ENCODE measurements at places on chromosomes 12 and 14. TPM values are rescaled to one million over a fixed set of nuclear protein-coding genes. Genes with fewer than 3 reads are reported as not detected.

The FITM1 gene
- not detected for total RNA-seq

DNA sequence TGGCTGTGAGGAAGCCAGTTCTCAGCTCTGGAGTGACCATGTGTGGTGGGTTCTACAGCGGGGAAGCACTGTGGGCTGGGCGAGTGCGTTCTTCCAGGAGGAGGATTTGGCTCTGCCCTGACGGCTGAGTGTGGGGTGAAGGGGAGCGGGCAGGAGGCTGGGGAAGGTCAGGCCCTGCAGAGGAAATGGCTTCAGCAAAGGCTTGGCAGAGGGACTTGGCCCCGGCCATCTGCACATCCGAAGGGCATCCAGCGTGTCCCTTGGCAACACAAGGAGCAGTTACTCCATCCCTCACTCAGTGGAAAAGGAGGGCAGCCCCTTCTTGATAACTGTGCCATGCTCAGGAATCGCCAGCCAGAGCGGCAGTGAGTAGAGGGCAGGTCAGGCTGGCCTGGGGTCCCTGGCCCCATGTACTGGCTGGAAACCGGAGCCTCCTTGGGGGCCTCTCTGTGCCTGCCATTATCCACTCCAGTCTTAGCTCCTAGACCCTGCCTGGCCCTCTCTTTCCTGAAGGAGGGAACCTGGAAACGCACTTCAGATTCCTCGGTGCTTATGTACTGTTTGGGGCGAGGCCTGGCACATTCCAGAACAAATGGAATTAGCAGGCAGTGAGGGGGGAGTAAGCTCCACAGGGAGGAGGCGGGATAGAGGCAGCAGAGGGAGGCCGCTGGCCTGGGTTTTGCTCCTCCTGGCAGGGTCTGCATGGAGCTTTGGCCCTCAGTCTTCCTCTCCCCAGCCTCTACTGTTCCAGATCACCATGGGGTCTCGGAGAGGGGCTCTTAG, 133.6 kb upstream of the NCOR2 start:
- DNase-seq: no peak

DNA sequence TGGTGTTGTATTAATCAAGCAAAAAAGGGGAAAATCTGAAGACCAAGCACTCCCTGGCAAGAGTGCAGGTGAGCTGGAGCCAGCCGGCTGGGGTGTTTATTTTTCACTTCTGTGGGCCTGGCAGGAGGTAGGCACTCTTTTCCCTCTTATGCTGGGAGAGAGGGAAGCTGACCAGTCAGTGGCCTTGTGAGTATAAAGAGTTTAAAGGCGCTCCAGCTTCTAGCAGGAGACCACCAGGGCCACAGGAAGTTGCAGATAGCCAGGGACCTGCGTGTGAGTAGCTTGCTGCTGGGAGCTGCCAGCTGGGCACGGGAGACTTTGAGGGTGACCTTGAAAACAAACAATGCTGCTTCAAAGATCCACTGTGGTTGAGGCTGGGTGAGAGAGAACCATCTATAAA, 217.4 kb upstream of the PWP1 start:
- DNase-seq: no peak

DNA sequence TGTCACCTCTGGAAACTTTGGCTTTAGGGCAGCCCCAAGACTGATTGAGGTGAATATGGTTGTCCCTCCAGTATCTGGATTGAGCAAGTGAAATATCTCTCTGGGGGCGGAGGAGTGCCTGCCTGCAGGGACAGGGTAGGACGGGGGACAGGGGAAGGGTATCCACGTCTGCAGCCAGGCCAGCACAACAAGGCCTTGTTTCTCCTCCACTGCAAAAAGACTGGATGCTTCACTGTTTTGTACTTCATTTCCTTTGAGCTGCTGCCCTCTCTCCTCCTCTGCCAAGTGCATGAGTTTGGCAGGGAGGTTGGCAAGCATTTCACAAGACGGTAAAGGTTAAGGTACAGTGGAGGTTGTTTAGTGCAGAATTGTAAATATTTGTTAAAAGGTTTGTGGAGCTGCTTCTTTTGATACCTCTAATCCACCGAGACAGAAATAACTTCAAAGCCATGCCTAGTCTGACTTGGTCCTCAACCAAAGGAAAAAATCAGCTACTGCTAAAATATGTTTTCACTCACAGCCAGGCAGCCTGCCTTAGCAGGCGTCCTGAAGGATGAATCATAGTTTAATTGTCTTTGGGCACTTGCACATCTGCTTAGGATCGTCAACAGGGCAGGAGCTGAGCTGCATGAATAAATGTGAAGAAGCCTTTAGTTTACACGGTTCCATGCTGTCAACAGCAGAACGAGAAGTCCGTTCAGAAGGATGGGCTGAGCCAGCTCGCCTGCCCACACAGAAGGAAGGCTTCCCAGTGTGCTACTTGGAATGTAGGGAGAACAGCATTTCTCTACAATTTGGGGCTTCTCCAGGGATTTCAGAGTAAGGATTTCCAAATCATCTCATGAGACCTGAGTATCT, 269.7 kb downstream of the TTC6 start:
- peak; percentile 74 for DNase-seq

GRCh38 chr14:68787092-68787992, 5.5 kb downstream of the ZFP36L1 start:
- peak; percentile 85 for DNase-seq

DNA sequence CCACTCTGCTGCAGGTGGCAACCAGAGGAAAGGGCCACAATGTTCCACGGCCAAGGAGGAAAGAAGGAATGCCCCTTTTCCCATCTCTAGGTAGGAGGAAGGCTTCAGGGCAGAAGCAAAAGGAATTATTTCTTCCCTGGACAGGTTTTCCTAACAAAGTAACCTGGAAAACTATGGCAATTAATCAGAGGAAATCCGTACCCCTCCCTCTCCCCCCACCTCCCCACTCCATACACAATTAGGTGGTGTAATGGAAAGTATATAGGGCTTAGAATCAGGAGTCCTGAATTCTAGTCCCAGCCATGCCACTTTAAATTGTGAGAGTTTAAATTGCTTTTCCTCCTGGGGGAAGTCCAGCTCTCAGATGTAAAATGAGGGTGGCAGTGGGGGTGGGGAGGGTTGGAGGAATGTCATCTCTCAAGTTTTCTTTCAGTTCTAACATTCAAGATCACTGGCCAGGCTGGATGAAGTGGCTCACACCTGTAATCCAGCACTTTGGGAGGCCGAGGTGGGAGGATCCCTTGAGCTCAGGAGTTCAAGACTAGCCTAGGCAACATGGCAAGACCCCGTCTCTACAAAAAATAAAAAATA, 1.7 kb downstream of the DHH start:
- DNase-seq: no peak

The HSPA2 gene
- 117 TPM for total RNA-seq

DNA sequence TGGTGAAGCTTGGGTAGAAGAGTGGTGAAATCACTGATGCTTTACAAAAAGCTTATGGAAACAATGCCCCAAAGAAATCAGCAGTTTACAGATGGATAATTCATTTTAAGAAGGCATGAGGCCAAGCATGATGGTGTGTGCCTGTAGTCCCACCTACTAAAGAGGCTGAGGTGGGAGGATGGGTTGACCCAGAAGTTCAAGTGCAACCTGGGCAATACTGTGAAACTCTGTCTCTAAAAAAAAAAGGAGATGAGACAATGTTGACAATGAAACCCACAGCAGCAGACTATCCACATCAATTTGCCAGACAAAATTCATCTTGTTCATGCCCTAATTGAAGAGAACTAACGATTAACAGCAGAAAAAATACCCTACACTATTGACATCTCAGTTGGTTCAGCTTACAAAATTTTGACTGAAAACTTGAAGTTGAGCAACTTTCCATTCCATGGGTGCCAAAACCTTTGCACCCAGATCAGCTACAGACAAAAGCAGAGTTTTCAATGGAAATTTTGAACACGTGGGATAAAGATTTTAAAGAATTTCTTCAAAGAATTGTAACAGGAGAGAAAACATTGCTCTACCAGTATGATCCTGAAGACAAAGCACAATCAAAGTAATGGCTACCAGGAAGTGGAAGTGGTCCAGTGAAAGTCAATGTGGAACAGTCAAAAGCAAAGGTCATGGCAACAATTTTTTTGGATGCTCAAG, 26.7 kb downstream of the BTG1 start:
- no peak for DNase-seq

DNA sequence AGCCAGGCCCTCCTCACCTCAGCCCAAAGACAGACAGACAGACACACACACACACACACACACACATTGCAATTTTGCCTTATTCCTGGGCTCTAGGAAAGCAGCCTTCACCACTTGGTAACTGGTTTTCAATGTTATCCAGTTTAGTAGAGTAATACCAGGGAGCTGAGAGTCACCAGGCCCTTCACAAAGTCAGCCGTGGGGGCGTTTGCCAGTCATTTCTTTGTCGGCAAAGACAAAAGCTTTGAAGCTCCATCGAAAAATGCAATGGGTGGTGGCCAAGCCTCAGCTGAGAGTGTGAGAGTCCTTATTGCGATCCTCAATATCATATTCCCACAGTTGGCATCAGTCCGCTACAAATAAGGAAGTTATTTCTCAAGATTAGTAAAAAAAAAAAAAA, 8.1 kb upstream of the KCNA5 start:
- no peak for DNase-seq

- no peak for DNase-seq
Measured at GRCh38 chr12:127162307-127162706, 1104.7 kb upstream of the TMEM132C start.

- DNase-seq: no peak
Measured at GRCh38 chr12:5220835-5221234, 177.2 kb downstream of the KCNA5 start.

The INHBE gene
- total RNA-seq: not detected

- no peak for DNase-seq
Measured at GRCh38 chr14:87940382-87940781, 52.6 kb downstream of the GALC start.

DNA sequence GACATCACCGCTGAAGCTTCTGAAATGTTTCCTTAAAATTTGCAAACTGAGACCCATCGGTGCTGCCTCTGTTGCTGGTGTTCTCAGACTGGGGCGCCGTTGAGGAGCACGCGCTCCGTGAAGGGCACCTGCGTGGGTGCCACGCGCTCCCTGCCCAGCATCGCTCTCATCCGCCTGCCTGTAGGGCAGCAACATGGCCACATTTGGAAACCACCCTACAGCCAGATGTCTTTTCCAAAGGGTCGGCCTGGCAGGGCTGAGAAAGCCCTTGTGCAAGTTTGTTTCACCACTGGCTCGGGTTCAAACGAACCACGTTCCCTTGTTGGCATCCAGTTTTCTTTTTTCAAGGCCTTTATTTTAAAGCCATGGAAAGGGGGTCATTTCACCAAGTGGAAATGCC, 13.9 kb downstream of the ADGRD1 start:
- DNase-seq: peak; percentile 56

GRCh38 chr12:9404469-9405260, 196.5 kb upstream of the PZP start:
- DNase-seq: no peak

DNA sequence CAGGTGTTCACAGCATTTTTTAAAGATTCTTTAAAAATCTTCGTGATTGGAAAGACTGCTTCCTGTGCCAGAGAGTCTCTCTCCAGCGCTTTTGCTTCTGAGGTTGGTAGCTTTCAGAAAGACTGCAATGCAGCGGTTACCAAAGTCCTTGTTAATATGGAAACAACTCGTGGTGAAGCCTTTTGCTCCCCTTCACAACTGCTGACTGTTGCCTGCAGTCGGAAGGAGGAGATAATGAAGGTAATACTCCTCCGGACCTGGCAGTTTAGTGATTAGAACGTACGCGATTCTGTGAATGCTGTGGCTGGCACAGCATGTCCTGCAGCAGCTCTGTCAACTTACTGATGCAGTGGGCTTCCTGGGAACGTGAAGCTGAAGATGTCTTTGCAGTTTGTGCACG, 50.9 kb downstream of the TRAF3 start:
- no peak for DNase-seq

- DNase-seq: no peak
Measured at GRCh38 chr14:70905301-70905700, 2.0 kb upstream of the PCNX1 start.

GRCh38 chr14:94531187-94531586, 21.9 kb upstream of the SERPINA12 start:
- no peak for DNase-seq

DNA sequence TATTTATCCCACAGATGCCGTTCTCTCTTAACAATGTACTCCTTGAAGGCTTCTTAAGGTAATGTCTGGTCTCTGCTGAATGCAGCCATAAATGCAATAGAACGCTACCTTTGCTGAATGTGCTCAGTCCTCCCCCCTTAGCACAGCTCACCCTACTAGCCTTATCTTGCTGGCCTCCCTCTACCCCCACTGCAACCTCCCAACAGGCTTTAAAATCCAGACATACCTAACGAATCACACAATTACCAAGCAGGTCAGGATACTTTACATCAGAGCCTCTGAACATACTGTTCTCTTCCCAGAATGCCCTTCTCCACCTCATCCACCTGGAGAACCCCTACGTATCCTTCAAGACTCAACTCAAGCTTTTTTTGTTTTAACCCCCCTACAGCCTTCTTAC, 51.0 kb upstream of the CRADD start:
- no peak for DNase-seq

The PEX5 gene
- total RNA-seq: 32.5 TPM

- no peak for DNase-seq
Measured at GRCh38 chr12:52049286-52049685, 2.0 kb upstream of the NR4A1 start.

DNA sequence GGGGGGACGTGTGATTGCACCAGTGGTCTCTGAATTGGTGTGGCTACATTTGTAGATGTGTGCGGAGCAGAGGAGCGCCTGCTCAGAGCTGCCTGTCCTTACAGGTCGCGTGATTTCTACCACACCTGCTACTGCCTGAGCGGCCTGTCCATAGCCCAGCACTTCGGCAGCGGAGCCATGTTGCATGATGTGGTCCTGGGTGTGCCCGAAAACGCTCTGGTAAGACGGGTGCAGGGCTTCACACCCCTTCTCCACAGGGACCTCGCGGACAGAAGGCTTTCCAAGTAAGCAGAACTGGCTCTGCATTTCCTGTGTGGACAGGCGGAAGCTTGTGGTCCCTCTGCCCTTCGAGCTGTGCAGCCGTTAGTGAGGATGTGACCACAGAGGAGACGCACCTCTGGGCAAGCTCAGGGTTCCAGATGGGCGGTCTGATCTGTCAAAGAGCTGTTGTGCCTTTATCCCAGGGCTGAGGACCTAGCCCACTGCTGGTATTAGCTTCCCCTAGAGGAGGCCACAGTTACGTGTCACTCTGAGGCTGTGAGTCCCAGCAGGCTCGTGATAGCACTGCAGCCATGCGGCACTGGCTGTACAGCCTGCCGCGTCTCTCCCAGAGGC, 47.7 kb downstream of the MAX start:
- DNase-seq: no peak

The IGFBP6 gene
- 379 TPM for total RNA-seq

DNA sequence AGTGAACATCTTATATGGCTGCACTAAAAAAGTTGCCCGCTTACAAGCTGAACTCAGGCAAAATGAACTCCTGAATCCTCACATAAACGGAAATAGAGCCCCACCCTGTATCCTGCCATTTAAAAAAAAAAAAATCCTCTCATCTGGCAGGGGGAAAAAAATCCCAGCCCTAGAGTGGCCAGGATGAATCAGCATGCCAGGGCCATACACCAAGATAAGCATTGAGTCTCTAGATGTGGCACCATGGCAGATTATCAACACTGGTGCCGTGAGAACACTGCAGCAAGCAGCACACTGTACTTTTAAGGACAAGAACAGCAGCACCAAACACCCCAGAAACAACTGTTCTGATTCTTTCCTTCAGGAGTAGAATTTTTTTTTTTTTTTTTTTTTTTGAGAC, 65.5 kb downstream of the RASSF3 start:
- peak; percentile 83 for DNase-seq

GRCh38 chr14:22088614-22089342, 415.2 kb upstream of the OR4E1 start:
- DNase-seq: no peak

The SLC39A5 gene
- not detected for total RNA-seq

GRCh38 chr14:76918782-76919394, 92.7 kb downstream of the LRRC74A start:
- DNase-seq: peak; percentile 99

GRCh38 chr12:124523071-124523470, 44.3 kb downstream of the NCOR2 start:
- DNase-seq: no peak

The PTGES3 gene
- 92.8 TPM for total RNA-seq
